ENCODE measurements at places on chromosomes 11 and 22. TPM values are rescaled to one million over a fixed set of nuclear protein-coding genes. Genes with fewer than 3 reads are reported as not detected.
A peak's percentile ranks its signal among the peaks of the same experiment; 100 is the strongest.

DNA sequence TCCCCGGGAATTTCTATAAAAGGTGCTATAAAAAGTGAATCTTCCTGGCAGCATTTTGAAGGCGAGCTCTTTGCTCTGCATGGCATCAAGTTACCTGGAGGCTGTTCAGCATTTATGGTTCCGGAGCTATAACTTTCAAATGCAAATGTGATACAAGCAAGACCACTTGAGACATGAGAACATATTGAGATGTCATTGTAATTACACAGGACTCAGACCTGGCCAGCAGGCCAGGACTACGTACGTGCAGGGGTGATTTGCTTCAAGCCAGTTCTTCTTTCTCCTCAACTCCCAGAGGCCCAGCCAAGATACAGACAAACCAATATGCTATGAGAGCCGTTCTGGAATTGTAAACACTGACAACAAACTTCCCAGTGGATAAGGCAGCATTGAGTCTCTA, 227.4 kb upstream of the FAT3 start:
- DNase-seq, result peak; percentile 41

DNA sequence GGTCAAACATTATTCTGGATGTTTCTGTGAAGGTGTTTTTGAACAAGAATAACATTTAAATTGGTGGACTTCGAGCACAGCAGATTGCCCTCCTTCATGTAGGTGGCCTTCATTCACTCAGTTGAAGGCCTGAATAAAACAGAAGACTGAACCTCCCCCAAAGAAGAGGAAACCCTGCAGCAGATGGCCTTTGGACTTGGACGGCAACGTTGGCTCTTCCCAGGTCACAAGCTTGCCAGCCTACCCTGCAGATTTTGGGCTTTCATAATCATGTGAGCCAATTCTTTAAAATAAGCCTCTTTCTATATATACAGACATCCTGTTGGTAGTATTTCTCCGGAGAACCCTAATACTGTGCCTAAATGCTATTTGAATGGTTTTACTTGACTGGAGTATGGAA, 432.2 kb upstream of the NARS2 start:
- DNase-seq, result no peak

- DNase-seq, result no peak
These were observed 199.7 kb downstream of the FAT3 start for GRCh38 chr11:92424281-92424680.

DNA sequence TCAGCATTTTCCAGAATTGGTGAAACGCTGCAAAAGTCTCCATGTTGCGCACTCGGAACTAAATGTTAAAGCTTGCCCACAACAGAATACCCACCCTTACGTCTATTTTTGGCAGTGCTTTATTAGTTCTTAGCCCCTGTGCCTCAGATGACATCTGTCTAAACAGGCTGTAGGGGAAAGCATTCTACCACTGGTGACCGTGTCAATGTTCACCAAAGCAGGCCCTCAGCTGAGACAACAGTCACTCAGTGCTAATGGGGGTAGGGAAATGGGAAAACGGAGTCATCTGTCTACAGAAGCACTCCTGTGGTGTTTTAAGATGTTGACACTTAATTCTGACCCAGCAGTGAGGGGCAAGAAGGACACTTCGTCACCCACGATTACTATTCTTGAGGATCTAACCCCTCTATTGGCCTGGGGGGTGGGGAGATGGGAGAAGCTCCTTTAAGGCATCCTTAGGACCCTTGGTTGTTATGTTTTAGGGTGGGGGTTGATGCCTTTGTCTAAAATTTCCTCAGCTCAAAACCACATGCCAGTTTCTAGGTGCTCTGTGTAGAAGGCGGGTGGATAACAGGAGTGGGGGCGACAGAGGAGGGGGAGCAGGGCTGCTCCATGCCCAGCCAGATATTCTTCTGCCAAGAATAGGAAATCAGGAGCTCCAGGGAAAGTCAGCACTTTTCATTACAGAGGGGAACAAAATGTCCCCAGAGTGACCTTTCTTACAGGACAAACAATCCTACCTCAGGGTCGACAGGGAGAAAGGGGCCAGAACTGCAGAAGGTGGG, 15.6 kb upstream of the MFRP start:
- no peak for DNase-seq

- no peak for DNase-seq
These were observed 25.9 kb upstream of the CCDC34 start for GRCh38 chr11:27388869-27389268.

Gene DBX1
- 6.9 TPM for polyA plus RNA-seq

Gene RTN4RL2
- polyA plus RNA-seq, result 24.2 TPM

Measured in muscle of arm (tissue), 14 donors.